Natural killer cell (primary cell): ENCODE measurements at places on chromosomes 2 and 18. TPM values are rescaled to one million over a fixed set of nuclear protein-coding genes. Genes with fewer than 3 reads are reported as not detected.

- peak; percentile 44 for DNase-seq
- peaks cover 10% of the 10 kb centered on the region for H3K4me1 ChIP-seq
- no peak overlapping the region for H3K4me3 ChIP-seq
- no peak overlapping the region for H3K27ac ChIP-seq
- H3K27me3 ChIP-seq = peaks cover 12% of the 10 kb centered on the region
These were observed 6.3 kb downstream of the SNORC start for GRCh38 chr2:232876161-232876977.

GRCh38 chr18:22293417-22293816, 124.0 kb downstream of the GATA6 start:
- no peaks in the 10 kb centered on the region for H3K4me1 ChIP-seq
- H3K36me3 ChIP-seq = no peaks in the 10 kb centered on the region
- no peak for DNase-seq
- no peak overlapping the region for H3K27ac ChIP-seq

- H3K27ac ChIP-seq = no peak overlapping the region
- no peaks in the 10 kb centered on the region for H3K27me3 ChIP-seq
- DNase-seq = no peak
- no peak overlapping the region for H3K4me3 ChIP-seq
- H3K36me3 ChIP-seq = no peaks in the 10 kb centered on the region
- H3K4me1 ChIP-seq = no peaks in the 10 kb centered on the region
These were observed 649.2 kb downstream of the ZEB2 start for GRCh38 chr2:143870696-143871095.

DNA sequence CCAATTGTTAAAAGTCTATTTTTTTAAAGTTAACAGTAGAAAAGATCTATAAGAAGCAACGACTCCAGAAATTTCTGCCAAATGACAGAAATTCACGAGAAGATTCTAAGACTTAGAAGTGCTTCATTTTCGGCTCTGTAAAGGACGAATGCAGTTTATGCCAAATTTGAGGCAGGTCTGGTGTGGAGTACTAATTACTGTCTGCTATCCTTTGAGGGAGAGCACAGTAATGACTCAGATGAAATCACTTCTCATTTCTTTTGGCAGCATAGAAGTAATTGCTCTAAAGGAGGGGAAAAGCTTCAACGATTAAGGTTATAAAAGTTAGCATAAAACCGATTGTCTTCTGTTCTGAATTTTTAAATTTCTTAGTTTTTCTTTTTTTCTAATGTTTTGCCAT, 11.4 kb downstream of the G6PC2 start:
- H3K4me1 ChIP-seq = peaks cover 4% of the 10 kb centered on the region
- DNase-seq = no peak
- no peak overlapping the region for H3K4me3 ChIP-seq
- no peaks in the 10 kb centered on the region for H3K36me3 ChIP-seq

DNA sequence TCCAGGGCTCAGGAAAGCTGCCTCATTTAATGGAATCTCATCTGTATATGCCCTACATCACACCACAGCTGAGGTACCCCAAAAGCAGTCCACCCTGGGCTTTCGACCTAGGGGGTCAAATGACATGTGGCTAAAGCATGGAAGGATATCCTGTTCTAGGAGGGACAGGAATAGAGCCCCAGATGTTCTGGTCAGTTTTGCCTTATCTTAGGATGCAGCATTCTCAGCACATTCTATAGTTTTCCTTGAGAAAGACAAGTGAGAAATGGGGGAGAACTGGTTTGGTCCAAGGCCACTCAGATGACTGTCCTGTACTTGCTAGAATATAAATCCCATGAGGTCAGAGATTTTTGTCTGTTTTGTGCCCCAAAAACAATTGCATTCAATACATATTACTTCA, 688.0 kb upstream of the ZEB2 start:
- no peak for DNase-seq
- H3K4me1 ChIP-seq = no peaks in the 10 kb centered on the region
- H3K4me3 ChIP-seq = no peak overlapping the region
- H3K27ac ChIP-seq = no peak overlapping the region
- H3K36me3 ChIP-seq = no peaks in the 10 kb centered on the region

GRCh38 chr2:200453142-200453852, 56.6 kb downstream of the KCTD18 start:
- no peaks in the 10 kb centered on the region for H3K36me3 ChIP-seq
- no peaks in the 10 kb centered on the region for H3K27me3 ChIP-seq
- no peak overlapping the region for H3K4me3 ChIP-seq
- no peak for DNase-seq
- H3K27ac ChIP-seq = no peak overlapping the region

GRCh38 chr2:62920070-62920469, 130.6 kb upstream of the OTX1 start:
- no peak for DNase-seq
- no peaks in the 10 kb centered on the region for H3K4me1 ChIP-seq
- H3K4me3 ChIP-seq = no peak overlapping the region
- H3K27ac ChIP-seq = no peak overlapping the region
- no peaks in the 10 kb centered on the region for H3K27me3 ChIP-seq

DNA sequence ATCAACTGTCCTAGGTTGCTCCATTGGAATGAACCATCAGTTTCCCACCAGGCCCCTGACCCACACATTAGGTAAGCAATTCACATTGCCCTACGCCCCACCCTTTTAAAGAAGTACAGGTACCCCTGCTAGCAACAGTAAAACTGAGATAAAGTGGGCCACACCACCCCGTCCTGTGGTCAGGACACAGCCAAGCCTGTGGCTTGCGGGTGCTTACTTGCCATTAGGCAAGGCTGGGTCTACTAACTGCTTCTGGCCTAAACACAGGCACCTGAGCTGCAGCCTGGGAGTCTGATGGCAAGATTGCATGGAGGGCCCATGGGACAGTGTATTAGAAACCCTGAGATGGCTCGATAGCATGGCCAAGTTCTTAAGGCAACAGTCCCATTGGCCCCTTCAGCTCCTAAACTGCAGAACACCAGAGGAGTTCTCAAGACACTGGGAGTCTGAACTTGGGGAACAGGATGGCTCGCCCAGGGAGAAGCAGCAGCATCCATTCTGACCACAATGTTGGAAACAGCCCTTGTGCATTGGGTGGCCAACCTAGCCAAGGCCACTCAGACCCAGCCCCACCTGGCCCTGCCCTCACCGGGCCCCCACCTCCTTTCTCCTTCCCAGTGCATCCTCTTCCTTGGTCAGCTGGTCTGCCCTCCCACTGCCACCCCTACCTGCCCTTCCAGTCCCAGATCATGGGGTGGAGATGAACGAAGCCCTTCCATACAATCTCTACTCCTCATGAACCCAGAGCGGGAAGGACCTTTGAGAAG, 177.1 kb downstream of the TNS1 start:
- no peak overlapping the region for H3K4me3 ChIP-seq
- no peak for DNase-seq
- no peaks in the 10 kb centered on the region for H3K36me3 ChIP-seq
- no peak overlapping the region for H3K27ac ChIP-seq

DNA sequence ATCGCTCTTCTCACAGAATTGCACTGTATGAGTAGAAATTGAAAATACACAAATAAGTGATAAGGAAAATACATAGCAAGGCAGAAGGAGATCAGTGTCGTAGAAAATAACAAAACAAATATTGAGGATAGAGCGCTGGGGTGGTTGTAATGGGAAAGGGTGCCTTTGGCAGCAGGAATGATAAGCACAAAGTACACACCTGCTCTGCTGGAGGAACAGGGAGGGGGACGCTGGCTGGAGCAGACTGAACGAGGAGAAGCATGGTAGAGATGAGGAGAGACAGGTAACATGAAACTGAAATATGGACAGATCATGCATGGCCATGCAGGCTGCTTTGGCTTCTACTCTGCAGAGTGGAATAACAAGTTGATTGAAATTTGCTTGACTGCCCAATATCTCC, 181.2 kb upstream of the FSHR start:
- no peaks in the 10 kb centered on the region for H3K4me1 ChIP-seq
- no peaks in the 10 kb centered on the region for H3K27me3 ChIP-seq
- H3K36me3 ChIP-seq = no peaks in the 10 kb centered on the region
- H3K4me3 ChIP-seq = no peak overlapping the region
- no peak for DNase-seq

GPBAR1 gene
- 1.4 TPM for total RNA-seq

CNGA3 gene
- not detected for total RNA-seq

SALL3 gene
- not detected for total RNA-seq

MOCOS gene
- total RNA-seq = 0.24 TPM

POTEF gene
- total RNA-seq = not detected
